ENCODE measurements at places on chromosomes 5 and 9.

DNA sequence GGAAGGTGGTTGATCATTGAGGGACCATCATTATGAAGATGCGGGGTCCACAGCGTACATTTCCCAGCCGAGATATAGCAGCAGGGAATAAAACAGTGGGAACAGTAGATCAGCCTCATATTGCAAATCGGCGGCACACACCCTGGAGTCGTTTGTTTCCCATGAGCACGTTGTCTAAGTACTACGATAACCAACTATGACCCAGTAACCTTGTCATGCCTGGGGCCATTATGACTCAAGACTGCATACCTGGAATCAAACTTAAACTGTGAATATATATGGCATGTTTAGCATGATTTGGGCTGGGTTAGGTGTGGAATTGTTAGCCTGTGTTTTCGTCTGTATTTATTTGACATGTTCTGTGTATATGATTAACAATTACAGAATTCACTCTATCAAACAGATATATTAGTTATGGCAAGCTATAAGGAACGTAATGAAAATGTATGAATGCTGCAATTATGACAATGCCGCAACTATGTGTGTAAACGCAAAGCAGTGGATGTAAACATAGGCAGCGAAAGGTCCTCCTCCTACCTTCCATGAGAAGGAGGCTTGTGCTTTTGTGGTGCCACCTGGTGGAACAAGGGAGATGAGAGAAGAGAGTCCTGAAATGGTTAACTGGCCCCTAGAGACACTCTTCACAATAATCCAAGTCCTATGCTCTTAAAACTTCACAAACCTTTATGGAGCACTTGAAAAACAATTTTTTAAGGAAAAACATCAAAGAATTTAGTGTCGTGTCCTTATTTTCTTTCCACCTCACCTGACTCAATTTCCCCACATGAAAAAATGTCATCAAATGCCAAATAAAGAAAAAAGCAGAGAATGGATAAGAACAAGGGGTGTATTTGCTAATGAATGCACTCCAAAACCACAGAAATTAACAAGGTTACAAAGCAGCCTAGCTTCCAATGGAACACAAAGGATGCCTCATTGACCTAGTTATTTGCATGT, 47.1 kb downstream of the SEMA5A start:
- no peak for DNase-seq

DNA sequence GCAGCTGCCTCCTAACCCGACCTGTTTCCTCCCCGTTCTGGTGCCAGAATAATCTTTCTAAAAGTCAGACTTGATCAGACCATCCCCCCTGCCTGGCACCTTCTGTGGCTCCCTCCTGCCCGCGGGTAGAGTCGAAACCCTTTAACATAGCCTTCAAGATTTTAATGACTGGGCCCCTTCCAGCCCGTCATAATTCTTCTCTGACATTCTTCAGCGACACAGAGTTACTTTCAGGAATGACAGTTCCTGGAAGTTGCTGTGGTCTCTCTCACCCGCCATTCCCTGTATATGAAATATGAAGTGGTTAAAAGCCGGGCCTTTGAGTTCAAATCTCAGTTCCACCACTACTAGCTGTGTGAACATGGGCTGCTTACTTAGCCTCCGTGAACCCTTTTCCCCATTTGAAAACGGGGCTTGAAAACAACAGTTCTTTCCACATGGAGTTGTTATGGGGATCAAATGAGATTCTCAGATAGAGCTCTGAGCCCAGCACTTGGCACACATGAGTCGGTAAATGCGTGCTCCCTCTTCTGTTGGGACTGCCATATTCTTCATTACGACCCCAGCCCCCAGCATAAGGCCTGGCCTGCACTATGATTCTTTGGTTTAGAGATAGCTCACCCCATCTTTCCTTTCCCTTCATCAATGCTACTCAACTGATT, 737 bp downstream of the NANS start:
- DNase-seq, result no peak

DNA sequence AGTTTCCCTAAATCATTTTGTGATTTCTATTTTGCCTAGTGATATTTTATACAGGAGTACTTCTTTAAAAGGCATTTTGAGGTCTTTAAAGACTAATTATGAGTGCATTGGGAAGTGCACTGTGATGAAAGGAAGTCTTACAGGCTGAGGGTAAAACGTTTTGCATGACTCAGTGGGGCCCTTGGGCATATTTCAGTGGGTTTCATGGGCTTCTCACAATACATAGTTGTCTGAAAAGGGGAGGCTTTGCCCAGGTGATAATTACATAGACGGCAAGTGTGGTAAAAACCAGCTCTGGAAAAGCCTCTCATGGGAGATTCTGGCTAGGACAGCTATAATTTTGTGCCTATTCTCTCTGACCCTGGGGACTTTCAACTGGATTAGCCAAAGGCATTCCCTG, 387.2 kb downstream of the ARHGEF28 start:
- DNase-seq, result no peak

DNA sequence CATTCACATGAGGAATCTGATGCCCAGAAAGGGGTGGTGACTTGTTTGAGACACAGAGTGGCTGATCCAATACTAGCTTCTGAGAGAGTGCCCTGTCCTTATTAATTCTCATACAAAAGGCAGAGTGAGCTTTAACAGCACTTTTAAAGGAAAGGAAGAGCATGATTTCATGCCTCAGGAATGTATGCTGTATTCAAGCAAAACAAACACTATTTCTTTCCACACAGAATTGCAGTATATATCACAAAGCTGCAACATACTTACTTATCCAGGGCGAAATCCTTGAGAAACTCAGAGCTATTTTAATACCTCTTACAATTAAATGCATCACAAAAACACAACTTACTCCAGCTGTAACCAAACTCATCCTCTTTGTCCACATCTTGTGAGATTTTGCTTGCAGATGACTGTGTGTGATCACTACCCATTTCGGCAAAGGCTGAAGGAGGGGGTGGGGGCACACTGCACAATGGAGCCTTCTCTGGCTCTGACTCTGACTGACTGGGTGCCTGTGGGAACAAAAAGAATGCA, 139.8 kb downstream of the MPDZ start:
- DNase-seq, result no peak

GRCh38 chr9:6173914-6174313, 41.7 kb upstream of the IL33 start:
- no peak for DNase-seq

DNA sequence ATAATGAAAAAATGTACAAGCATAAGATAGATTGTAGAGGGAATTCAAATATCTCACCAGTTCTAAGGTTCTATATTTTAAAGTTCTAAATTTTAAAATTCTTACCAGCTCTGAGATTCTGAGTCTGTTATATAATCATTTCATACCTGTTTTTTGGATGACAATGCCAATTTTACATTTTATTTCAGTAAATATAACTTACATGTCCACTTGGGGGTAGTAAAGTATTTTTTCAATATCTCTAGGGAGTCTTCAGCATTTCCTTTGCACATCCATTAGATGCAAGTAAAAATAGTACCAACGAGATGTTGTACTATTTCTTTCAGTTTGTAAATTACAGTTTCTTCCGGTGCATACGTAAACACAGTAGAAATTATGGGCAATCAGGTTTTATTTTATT, 25.7 kb downstream of the NMUR2 start:
- DNase-seq, result no peak

- no peak for DNase-seq
Observed at GRCh38 chr5:140115186-140115500, 1.2 kb downstream of the PURA start.

- DNase-seq, result no peak
Observed at GRCh38 chr5:157961176-157961575, 102.2 kb upstream of the CLINT1 start.

DNA sequence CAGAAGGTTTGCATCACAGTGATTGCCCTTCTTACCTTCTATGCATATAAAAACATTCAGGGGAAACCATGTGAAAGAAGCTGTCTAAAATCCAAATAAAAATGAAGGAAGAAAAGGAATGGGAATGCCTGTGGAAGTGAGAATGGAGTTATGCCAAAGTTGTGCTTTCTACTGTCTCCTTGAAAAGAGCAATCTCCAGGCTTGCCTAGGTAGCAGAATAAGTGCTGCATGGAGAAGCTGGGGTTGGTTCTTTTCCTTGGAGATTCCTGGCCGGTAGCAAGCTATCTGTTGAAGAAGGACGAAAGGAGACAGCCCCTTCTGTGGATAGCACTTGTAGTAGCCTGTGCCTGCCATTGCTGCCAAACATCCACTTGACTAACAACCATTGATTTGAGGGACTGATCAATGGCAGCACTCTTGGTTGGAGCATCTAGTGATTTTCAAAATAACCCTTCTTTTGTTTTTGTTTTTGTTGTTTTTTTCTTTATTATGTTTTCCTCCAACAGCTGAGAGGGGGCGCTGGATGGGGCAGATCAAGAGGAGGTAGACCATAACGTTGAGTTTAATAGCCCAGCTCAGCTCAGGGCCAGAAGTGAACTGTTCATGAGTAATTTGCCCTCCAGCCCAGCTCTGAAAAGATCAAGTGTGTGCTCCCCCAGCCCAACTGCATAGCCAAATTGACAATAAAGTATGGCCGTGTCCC, 1.6 kb downstream of the PLCXD3 start:
- DNase-seq, result no peak

- peak; percentile 63 for DNase-seq
Observed at GRCh38 chr5:134247428-134248224, 21.8 kb upstream of the PPP2CA start.

- DNase-seq, result no peak
Observed at GRCh38 chr9:33163433-33164137, 3.6 kb downstream of the B4GALT1 start.

DNA sequence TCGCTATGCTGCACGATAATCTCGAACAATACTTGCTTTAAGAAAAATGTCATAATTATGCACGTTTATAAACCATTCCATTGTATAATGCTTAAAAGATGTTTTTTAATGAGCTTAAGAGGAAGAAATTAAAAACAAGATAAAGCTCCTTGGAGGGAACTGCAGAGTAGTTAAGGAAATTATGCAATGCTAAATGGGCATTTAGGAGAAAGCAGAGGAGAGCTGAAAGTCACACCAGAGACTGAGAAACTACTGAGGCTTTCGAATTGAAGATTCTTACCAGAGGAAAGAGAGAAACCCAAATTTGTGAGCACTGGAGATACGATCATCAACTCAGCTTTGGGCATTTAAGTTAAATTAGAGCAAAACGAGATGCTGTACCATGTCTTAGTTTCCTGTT, 119.4 kb downstream of the CDH10 start:
- no peak for DNase-seq

DNA sequence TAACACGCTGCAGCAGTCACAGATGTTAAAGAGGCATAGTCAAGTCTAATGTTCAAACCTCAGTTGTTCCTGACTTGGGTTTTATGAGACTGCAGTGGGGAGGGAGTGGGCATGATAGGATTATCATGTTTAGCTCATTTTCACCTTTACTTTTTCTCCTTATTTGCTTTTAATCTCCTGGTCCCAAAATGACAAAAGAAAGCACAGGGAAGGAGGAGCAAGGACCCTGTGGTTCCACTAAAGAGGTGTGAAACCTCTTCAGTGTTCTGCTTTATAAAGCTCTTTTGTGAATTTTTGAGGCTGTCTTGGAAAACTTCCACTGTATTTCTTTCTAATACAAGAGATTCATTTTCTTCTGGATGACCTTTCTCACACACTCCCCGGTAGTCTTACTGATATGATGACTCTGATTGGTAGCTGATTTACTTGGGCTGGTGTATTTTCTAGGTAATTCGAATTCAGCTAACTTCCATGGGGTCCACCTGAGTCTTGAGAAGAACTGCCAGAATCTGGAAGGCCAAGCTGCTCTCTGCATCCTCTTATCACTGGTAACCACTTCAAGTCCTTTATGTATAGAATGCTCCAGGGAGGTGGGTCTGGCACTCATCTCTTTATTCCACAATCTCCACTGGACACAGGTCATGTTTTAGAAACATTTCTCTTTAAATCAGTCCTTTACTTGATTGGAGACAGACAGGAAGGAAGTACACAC, 1364.4 kb upstream of the CDH9 start:
- DNase-seq, result no peak

DNA sequence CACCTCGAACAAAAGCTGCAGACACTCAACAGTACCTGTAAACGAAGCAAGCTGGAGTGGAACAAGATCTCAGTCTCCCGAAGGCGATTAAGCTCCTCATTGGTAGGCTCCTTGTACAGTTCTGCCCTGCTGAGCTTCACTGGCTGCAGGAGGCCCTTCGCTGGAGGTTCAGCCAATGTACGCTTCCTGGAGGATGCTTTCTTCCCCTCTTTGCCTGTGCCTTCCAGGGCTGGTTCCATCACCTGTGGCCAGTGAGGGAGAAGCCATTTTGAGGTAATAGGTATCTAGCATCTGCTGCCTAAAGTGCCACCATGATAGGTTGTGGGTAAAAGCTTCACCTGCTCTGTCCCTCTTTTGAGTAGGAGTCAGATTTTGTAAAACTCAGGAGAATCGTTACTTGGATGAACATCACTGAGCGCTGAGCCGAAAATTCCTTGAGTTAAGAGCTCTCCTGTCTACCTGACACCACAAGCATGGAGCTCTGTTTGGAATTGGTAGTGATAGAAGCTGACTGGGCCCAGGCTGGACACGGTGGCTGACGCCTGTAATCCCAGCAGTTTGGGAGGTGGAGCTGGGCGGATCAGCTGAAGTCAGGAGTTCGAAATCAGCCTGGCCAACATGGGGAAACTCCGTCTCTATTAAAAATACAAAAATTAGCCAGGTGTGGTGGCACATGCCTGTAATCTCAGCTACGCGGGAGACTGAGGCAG, 1.4 kb downstream of the NOL6 start:
- no peak for DNase-seq

Measured in MV-4-11 (cell line).